Cardiac fibroblast (primary cell): ENCODE measurements at places on chromosomes 11 and 22.

GRCh38 chr22:34116126-34116525 lies 195.8 kb upstream of the LARGE1 start:
- no peak for DNase-seq

DNA sequence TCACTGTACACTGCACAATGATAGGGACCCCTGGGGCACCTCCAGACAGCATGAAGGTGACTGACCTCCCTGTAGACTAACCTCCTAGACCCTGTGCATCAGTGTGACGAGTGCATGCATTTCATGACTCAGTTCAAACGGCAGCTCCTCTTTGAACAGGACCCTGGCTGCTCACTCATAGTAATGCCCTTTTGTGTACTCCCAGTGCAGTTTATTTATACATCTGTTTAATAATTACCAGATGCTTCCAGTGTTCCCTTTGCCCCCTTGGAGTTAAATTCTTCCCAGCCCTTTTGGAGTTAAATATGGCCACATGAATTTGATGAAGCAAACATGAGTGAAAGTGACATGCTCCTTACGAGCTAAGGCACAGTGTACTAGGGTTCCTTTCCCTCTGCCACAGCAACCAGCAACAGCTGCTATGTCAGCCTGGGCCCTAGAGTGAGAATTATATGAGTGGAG lies 72.4 kb downstream of the PANX1 start:
- DNase-seq: no peak

DNA sequence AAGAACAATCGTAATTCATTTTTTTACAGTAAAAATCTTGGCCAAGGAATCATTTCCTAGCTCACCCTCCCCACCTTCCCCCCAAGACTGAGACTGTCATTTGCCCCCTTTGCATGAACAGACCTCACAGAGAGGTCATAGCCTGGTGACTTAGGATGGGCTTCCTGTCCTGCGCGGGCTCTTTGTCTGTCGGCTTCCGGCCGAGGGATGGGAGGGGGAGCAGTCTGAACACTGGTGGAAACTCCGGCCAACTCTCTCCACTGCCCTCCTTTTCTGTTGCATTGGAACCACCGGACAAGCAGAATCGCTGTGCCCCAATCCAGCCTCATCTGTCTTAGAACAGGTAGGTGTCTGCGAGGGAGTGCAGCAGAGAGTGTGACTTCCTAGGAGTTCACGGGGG lies 41.7 kb downstream of the TEAD1 start:
- no peak for DNase-seq

DNA sequence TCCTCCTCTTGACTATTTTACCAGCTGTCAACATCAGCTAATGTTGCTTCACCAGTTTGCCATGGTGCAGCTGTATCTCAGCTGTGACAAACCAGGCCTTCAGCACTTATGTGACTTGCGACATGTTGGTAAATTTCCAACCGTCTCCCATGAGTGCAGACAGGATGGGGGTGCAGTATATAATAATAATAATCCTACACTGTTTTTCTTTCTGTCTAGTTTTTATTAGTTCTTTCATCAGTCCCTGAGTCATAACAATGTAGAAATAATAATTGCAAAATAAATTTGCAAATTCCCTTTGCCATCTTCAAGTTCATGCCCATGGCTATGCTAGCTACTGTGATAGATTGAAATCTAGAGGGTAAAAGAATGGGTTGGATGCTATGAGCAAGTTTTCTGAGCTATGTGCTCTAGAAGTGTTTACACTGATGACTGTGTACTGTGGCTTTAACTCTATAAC lies 4.9 kb downstream of the MMP13 start:
- peak; percentile 80 for DNase-seq
